Adrenal gland (tissue), 19 donors: ENCODE measurements at places on chromosomes 16 and 17. TPM values are rescaled to one million over a fixed set of nuclear protein-coding genes. Genes with fewer than 3 reads are reported as not detected.

GRCh38 chr17:41258406-41258805 is 3.2 kb downstream of the KRTAP9-9 start:
- no peak for DNase-seq

DNA sequence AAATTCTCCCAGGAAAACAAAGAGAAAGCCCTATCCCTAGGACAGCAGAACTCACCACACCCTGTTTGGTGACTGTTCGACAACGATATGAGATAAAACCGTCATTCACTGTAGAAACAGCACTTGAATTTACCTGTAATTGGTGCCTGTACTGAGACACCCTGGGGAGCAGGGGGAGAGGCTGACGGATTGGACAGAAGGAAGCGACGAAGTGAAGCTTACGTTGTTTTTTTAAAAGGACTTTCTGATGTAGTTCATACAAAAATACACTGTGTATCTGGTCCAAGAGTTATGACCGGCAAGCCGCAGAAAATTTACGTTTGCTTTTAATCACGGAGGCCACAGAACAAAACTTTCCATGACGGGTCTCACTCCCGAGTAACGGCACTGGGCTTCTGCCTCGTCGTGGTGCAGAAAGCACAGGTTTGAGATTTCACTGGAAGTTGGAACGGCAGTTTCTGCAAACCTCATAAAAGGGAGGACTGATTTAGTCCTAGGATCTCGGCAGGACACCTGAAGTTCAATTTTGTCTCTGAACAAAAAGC is 9.7 kb downstream of the NXN start:
- DNase-seq, result peak; percentile 45

HAS3 gene
- total RNA-seq, result 0.14 TPM

ABCA6 gene
- 9.2 TPM for total RNA-seq
